ENCODE measurements at places on chromosomes 12 and 14.

DNA sequence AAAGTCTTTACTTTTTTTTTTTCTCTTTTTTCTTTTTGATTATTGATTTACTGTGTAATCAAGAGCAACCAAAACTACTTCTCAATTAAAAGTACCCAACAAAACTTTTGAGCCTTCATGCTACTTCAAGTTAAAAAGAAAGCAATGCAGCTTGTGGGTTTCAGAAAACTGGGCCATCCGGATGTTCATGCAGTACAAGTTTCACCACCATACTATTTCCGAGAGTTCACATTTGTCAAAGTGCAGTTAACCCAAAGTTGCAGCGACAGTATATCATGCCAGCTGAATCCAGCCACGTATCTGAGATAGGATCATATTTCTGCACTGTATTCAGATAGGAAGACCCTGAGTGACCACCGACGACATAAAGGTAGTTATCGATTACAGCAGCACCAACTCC is 33.0 kb downstream of the KLHL28 start:
- H3K27me3 ChIP-seq: no peaks in the 10 kb centered on the region
- H3K36me3 ChIP-seq: no peaks in the 10 kb centered on the region
- H3K27ac ChIP-seq: no peak overlapping the region
- DNase-seq: no peak
- no peaks in the 10 kb centered on the region for H3K4me1 ChIP-seq

- no peaks in the 10 kb centered on the region for H3K36me3 ChIP-seq
- no peak overlapping the region for H3K27ac ChIP-seq
- peaks cover 16% of the 10 kb centered on the region for H3K4me1 ChIP-seq
- no peaks in the 10 kb centered on the region for H3K27me3 ChIP-seq
- no peak for DNase-seq
Observed at GRCh38 chr12:124612410-124612680, 44.9 kb upstream of the NCOR2 start.

DNA sequence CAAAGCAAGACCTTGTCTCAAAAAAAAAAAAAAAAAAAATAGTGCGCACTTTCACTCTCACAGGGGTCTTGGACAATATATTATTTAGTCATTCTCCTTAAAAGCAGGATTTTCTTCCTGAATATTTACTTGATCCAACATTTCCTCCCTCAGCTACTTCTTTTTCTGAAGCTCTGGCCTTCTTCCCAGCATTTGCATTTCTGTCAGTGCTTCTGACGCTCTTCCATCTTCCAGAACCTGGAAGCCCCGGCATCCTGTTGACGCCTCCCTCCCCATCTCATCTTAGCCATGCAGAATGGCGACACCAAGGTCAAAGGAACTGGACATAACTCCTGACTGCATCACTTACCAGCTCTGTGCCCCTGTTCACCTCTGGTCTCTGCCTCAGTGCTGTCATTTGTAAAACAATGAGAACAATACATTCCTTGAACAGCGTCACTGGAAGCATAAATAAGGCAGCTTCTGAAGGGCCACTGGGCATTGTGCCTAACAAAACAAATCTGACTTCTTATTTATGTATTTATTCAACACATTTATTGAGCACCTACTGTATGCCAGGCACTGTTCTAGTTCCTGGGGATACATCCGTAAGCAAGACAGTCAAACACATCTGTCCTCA is 90.9 kb upstream of the MDM1 start:
- no peak overlapping the region for H3K4me3 ChIP-seq
- peaks cover 18% of the 10 kb centered on the region for H3K4me1 ChIP-seq
- peak overlapping the region; percentile 44 for H3K27ac ChIP-seq
- H3K27me3 ChIP-seq: no peaks in the 10 kb centered on the region
- no peak for DNase-seq

- no peaks in the 10 kb centered on the region for H3K4me1 ChIP-seq
- H3K27me3 ChIP-seq: no peaks in the 10 kb centered on the region
- H3K27ac ChIP-seq: no peak overlapping the region
- no peaks in the 10 kb centered on the region for H3K36me3 ChIP-seq
- no peak overlapping the region for H3K4me3 ChIP-seq
- no peak for DNase-seq
Observed at GRCh38 chr14:36479344-36479743, 40.7 kb downstream of the NKX2-1 start.

- no peaks in the 10 kb centered on the region for H3K27me3 ChIP-seq
- no peaks in the 10 kb centered on the region for H3K4me1 ChIP-seq
- no peak overlapping the region for H3K27ac ChIP-seq
- DNase-seq: no peak
Observed at GRCh38 chr14:93011650-93012325, 88.8 kb downstream of the CHGA start.

- no peaks in the 10 kb centered on the region for H3K4me1 ChIP-seq
- no peaks in the 10 kb centered on the region for H3K27me3 ChIP-seq
- H3K4me3 ChIP-seq: no peak overlapping the region
Observed at GRCh38 chr12:90299666-90300065, 591.0 kb upstream of the ATP2B1 start.

GRCh38 chr14:71539650-71540285 is 392.5 kb upstream of the RGS6 start:
- H3K27me3 ChIP-seq: no peaks in the 10 kb centered on the region
- H3K36me3 ChIP-seq: no peaks in the 10 kb centered on the region

GRCh38 chr14:29800961-29801360 is 126.7 kb downstream of the PRKD1 start:
- no peaks in the 10 kb centered on the region for H3K27me3 ChIP-seq
- H3K27ac ChIP-seq: no peak overlapping the region
- DNase-seq: no peak
- no peaks in the 10 kb centered on the region for H3K4me1 ChIP-seq
- H3K36me3 ChIP-seq: no peaks in the 10 kb centered on the region
- no peak overlapping the region for H3K4me3 ChIP-seq

DNA sequence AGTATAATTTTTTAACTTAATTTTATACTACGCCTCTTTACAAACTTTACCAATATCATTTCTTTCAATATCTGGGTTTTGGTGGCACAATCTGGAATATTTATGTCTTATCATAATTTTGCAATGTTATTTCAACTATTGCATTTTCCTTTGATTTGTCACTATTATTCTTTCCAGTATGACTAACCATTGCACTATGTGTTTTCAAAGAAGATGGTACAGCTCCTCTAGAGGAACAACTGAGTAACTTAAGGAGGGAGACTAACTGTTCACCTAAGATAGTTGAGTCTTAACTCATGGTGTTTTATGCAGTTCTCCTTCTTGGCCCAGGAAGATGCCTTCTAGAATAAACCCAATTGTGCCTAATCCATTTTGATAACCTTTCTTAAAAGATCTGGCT is 60.5 kb upstream of the KIF21A start:
- H3K27me3 ChIP-seq: no peaks in the 10 kb centered on the region
- DNase-seq: no peak
- H3K4me1 ChIP-seq: no peaks in the 10 kb centered on the region

All from Panc1 (cell line).